Fibroblast of the conjunctiva (primary cell): ENCODE measurements at places on chromosomes 12 and 14.

GRCh38 chr14:103563844-103564505 lies 1.2 kb downstream of the COA8 start:
- no peak for DNase-seq

DNA sequence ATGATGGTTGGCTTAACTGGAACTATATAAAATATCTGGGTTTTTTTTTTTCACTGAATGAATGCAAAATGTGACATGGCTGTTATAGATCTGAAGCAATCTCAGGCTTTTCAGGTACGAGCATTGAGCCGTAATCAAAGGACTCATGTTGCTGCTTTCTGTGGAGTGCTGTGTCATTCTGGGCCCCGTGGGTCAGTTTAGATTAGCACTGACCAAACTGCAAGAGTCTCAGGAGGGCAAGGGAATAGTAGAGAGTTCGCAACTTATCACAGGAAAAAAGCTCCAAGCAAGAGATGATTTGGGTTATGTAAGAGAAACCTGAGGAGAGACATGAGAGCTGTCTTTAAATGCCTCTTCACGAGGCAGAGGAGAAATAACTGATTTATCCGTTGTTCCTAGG lies 59.1 kb downstream of the UBR7 start:
- no peak for DNase-seq

DNA sequence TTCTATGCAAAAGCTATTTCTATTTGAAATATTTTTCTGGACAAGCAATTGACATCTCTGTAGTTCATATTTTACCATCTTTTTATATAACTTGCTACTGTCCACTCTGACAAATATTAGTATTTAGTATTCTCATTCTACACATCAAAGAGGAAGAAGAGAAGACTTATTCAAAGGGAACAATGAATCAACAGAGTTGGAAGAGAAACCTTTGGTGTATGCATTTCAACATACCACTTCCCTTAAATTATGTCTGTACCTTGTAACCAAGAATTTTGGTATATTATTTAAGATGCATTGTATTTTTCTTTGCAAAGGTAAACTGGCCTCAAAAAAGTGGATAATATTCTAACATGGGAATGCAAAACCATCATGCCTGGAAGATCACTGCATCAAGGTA lies 72.1 kb upstream of the DUSP6 start:
- no peak for DNase-seq

DNA sequence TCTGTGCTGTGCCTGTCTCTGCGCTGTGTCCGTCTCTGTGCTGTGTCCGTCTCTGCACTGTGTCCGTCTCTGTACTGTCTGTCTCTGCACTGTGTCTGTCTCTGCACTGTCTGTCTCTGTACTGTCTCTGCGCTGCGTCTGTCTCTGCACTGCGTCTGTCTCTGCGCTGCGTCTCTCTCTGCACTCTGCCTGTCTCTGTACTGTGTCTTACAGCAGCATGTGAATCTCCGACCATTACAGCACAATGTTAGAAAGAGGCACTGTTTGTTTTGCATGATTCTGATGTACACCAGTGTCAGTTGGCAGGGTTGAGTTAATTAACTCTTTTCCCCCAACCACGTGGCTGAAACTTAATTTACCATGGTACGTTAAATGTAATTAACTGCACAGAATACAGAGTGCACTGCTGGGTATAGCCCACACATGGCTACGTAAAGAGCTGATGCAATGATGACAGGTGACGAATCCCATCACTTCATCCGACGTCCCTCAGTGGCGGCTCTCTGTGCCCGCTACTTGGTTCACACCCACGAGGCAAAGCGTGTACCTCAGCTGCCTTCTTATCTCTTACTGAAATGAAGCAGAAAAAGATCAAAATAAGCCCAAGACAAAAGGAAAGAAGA lies 127.7 kb upstream of the SFSWAP start:
- no peak for DNase-seq

DNA sequence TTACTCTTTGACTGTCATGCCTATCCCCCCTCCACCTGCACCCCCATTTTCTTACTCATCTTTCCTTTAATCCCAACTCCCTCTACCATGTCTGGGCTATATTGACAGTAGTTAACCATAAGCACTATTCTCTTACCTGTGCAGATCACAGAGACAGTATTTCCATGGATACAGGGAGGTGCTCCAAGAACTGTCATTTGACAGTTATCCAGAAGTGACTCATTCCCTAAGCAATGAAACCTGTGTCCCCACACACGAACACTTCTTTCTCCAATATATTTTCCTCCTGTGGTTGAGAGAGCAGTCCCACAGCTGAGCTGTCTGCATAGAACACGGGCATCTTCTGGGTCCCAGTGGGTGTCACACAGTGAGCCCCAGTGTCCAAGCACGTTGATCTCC lies 68.8 kb downstream of the CD163L1 start:
- DNase-seq: no peak

DNA sequence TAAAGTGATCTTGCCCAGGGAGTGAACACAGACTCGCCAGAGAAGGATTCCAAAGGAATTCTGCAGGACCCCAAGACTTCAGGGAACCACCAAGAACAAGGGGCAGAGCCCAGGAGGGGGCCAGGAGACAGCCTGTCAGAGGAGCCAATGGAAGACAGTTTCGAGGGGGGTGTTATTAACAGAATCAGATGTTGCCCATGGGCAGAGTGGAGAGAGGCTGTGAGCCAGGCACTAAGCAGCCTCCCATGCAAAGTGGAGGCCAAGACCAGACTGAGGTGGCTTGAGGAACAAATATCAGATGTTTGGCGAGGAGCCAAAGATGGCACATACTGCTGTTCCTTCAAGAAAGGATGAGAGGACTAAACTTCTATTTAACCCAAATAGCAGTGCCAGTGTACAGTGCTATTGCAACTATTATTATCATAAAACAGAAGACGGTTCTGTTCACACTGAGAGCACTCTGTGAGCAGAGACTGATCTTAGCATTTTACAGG lies 12.6 kb downstream of the APPL2 start:
- DNase-seq: no peak
